Activated CD8-positive, alpha-beta T cell treated with anti-CD3 and anti-CD28 coated beads, Interleukin-2, amount 10 ng/mL, durations not matched to agents 7 days and 5 days (primary cell): ENCODE measurements at places on chromosomes 3 and 15. TPM values are rescaled to one million over a fixed set of nuclear protein-coding genes. Genes with fewer than 3 reads are reported as not detected.

- no peaks in the 10 kb centered on the region for H3K4me1 ChIP-seq
- no peak overlapping the region for H3K27ac ChIP-seq
- H3K27me3 ChIP-seq, result no peaks in the 10 kb centered on the region
- no peak for DNase-seq
- H3K36me3 ChIP-seq, result no peaks in the 10 kb centered on the region
Measured at GRCh38 chr3:173993299-173993698, 595.8 kb downstream of the NLGN1 start.

- no peaks in the 10 kb centered on the region for H3K36me3 ChIP-seq
- H3K27me3 ChIP-seq, result peaks cover 19% of the 10 kb centered on the region
- DNase-seq, result no peak
- H3K4me3 ChIP-seq, result no peak overlapping the region
- H3K27ac ChIP-seq, result no peak overlapping the region
Measured at GRCh38 chr3:64039981-64040733, 16.9 kb upstream of the PSMD6 start.

GRCh38 chr3:107985496-107985895 lies 105.3 kb downstream of the CD47 start:
- peak overlapping the region; percentile 84 for H3K27ac ChIP-seq
- peaks cover 2% of the 10 kb centered on the region for H3K36me3 ChIP-seq
- no peaks in the 10 kb centered on the region for H3K27me3 ChIP-seq
- peak overlapping the region; percentile 42 for H3K4me3 ChIP-seq

DNA sequence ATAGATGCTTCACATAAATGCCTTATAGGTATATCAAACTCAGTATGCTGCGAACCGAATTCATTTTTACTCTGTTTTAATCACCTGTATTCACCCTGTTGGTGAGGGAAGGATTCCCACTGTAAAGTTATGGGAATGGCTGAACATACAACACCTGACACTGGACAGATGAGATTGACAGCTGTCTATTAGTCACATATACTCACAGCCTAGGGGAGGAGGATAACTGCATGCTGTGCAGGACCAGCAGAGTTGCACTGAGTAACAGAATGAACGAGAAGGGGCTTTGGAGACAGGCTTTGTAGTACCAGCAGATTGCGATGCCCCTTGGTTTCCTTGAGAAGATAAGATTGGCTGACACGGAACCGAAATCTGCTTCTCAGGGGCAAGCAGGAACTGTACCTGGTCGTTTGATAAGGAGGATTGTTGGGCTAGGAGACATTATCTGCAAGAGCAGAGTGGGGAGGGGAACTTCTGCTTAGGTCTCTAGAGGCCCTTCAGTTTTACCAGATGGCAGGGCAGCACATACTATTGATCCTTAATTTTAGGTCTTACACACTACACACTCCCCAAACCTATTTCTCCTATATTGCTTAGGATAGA lies 43.5 kb upstream of the SLC22A13 start:
- H3K27me3 ChIP-seq, result no peaks in the 10 kb centered on the region
- no peaks in the 10 kb centered on the region for H3K4me1 ChIP-seq
- peaks cover 42% of the 10 kb centered on the region for H3K36me3 ChIP-seq
- H3K27ac ChIP-seq, result no peak overlapping the region
- no peak overlapping the region for H3K4me3 ChIP-seq
- no peak for DNase-seq

GRCh38 chr15:61752001-61752400 lies 308.2 kb downstream of the VPS13C start:
- peaks cover 3% of the 10 kb centered on the region for H3K27me3 ChIP-seq
- no peak overlapping the region for H3K4me3 ChIP-seq
- no peaks in the 10 kb centered on the region for H3K4me1 ChIP-seq

GRCh38 chr3:3629911-3630310 lies 169.3 kb upstream of the LRRN1 start:
- H3K4me3 ChIP-seq, result no peak overlapping the region
- H3K4me1 ChIP-seq, result no peaks in the 10 kb centered on the region
- H3K27me3 ChIP-seq, result no peaks in the 10 kb centered on the region
- no peak for DNase-seq

- H3K36me3 ChIP-seq, result no peaks in the 10 kb centered on the region
- no peak overlapping the region for H3K27ac ChIP-seq
- H3K27me3 ChIP-seq, result peaks cover 3% of the 10 kb centered on the region
- DNase-seq, result no peak
- no peak overlapping the region for H3K4me3 ChIP-seq
- H3K4me1 ChIP-seq, result no peaks in the 10 kb centered on the region
Measured at GRCh38 chr15:91975241-91975978, 121.9 kb downstream of the SLCO3A1 start.

- H3K36me3 ChIP-seq, result peaks cover 37% of the 10 kb centered on the region
- H3K27me3 ChIP-seq, result no peaks in the 10 kb centered on the region
- no peak overlapping the region for H3K27ac ChIP-seq
- no peak overlapping the region for H3K4me3 ChIP-seq
- DNase-seq, result no peak
Measured at GRCh38 chr3:171177056-171177455, 150.5 kb upstream of the SLC2A2 start.

DNA sequence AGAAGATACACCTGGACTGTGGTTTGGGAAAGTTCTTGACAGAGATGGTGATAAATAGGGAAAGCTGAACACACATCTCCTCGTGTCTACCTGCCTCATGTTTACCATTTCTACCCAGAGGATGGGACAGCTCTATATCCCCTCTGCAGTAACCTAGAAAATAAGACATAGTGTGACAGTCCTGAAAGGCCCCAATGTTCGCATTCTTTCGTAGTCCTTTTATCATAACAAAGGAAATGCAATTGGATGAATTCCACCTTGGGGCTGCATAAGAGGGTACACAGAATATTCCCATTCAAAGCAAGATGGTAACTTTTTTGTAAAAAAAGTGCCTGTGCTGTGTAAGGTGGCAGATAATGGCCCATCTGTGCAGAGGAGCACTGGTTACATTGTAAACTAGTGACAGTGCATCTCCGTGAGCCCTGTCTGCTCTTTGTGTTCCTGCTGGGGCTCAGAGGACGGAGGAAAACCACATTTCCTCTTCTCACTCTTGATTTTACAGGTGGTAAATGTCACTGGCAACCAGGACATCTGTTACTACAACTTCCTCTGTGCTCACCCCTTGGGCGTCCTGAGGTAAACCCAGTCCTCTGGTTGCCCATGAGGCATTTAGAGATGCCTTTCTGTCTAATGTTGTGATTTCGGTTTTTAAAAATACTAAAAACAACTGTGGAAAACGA lies 74.3 kb downstream of the SIDT1 start:
- peak overlapping the region; percentile 74 for H3K27ac ChIP-seq
- H3K36me3 ChIP-seq, result peaks cover 61% of the 10 kb centered on the region
- peaks cover 35% of the 10 kb centered on the region for H3K4me1 ChIP-seq
- peak overlapping the region; percentile 9 for H3K4me3 ChIP-seq
- DNase-seq, result peak; percentile 79

- H3K27ac ChIP-seq, result no peak overlapping the region
- no peak overlapping the region for H3K4me3 ChIP-seq
- peaks cover 6% of the 10 kb centered on the region for H3K4me1 ChIP-seq
- H3K27me3 ChIP-seq, result no peaks in the 10 kb centered on the region
Measured at GRCh38 chr3:16429086-16429485, 84.4 kb downstream of the RFTN1 start.

GRCh38 chr3:135853981-135854380 lies 111.5 kb upstream of the PPP2R3A start:
- H3K36me3 ChIP-seq, result no peaks in the 10 kb centered on the region
- no peaks in the 10 kb centered on the region for H3K27me3 ChIP-seq
- DNase-seq, result no peak
- H3K4me3 ChIP-seq, result no peak overlapping the region
- H3K4me1 ChIP-seq, result no peaks in the 10 kb centered on the region

- H3K36me3 ChIP-seq, result peaks cover 28% of the 10 kb centered on the region
- no peak overlapping the region for H3K27ac ChIP-seq
- DNase-seq, result no peak
- H3K4me3 ChIP-seq, result no peak overlapping the region
Measured at GRCh38 chr15:34355241-34355640, 11.8 kb downstream of the LPCAT4 start.

DNA sequence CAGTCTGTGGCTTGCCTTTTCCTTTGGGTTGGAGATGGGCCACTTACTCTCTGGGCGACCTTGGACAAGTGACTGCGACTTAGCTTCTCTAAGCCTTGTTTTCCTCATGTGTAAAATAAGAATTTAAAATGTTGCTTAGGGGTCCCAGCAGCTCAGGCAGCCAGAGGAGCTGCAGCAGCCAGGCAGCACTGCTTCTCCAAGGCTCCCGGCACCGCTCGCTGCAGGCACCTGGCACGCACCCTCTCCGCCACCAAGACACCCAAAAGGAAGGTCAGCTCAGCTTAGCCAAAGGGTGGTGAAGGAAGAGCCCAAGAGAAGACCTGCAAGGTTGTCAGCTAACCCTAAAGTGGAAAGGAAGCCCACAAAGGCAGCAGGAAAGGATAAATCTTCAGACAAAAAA lies 10.7 kb upstream of the AMOTL2 start:
- H3K4me1 ChIP-seq, result no peaks in the 10 kb centered on the region
- no peak overlapping the region for H3K4me3 ChIP-seq
- peaks cover 27% of the 10 kb centered on the region for H3K27me3 ChIP-seq

DNA sequence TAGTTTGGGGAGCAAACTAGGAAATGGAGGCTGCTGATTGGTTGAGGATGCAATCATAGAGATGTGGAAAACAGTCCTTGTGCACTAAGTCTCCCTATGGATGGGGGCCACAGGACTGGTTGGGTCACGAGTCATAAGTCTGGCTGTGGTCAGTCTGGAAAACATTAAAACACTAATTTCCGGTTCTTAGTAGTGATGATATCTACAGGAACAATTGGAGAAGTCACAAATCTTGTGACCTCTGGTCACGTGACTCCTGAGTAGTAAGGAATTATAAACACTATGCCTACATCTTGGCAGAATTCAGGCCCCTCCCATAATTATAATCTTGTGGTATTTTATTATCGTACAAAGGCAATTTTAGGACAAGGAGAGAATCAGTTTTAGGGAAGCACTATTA lies 317.3 kb upstream of the ARPP21 start:
- DNase-seq, result no peak
- H3K27ac ChIP-seq, result no peak overlapping the region
- H3K27me3 ChIP-seq, result no peaks in the 10 kb centered on the region
- no peaks in the 10 kb centered on the region for H3K36me3 ChIP-seq
- H3K4me3 ChIP-seq, result no peak overlapping the region

GRCh38 chr3:172696357-172696756 lies 14.5 kb downstream of the NCEH1 start:
- H3K27ac ChIP-seq, result no peak overlapping the region
- H3K36me3 ChIP-seq, result no peaks in the 10 kb centered on the region
- DNase-seq, result no peak
- no peak overlapping the region for H3K4me3 ChIP-seq
- H3K27me3 ChIP-seq, result no peaks in the 10 kb centered on the region

DNA sequence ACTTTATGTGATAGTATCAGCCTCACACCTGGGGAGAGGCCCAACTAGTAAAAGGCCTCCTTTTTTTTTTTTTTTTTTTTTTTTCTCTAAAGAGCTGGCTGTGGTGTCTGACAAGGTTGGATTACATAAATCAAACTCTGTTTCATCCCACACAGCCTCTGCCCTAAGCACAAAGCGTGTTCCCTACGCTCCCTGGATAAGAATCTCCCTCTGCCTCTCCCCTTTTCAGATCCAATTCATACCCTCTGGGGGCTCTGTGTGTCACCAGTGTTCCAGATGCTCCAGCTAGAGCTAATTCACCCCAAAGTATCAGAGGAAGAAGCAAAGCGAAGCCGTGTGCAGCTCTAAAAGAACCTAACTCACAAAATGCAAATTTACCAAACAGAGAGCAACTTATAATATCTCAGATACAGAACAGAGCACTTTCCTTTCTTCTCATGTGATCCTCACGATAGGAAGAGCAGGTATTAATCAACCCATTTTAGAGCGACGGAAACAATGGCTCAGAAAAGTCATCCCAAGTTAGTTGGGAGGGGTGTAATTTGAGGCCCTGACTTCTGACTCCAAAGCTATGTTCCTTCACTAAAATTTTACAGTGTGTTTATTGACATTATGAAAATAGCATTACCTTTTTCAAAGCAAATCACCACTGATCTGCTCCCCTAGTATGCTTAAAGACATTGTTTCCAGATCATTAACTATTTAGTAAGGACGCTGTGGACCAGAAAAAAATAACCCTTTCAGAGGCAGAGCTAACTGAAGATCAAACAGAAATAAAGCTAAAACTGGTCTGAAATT lies 12.4 kb downstream of the BMF start:
- no peaks in the 10 kb centered on the region for H3K27me3 ChIP-seq
- no peak for DNase-seq
- no peak overlapping the region for H3K27ac ChIP-seq
- H3K4me1 ChIP-seq, result peaks cover 84% of the 10 kb centered on the region
- no peak overlapping the region for H3K4me3 ChIP-seq
- H3K36me3 ChIP-seq, result peaks cover 3% of the 10 kb centered on the region

- H3K27ac ChIP-seq, result no peak within 1 kb of the TSS
- DNase-seq, result no peak
- H3K27me3 ChIP-seq, result peaks cover 69% of the 10 kb centered on the region
- peaks cover 13% of the 10 kb centered on the region for H3K4me1 ChIP-seq
- H3K4me3 ChIP-seq, result peak within 1 kb of the TSS; percentile 45
Measured at GRCh38 chr15:65377976-65378366, at the start of gene IGDCC3. TSS of gene IGDCC3 (minus strand) at chr15:65378002. CDS start at chr15:65377788, 214 bp downstream.

DNA sequence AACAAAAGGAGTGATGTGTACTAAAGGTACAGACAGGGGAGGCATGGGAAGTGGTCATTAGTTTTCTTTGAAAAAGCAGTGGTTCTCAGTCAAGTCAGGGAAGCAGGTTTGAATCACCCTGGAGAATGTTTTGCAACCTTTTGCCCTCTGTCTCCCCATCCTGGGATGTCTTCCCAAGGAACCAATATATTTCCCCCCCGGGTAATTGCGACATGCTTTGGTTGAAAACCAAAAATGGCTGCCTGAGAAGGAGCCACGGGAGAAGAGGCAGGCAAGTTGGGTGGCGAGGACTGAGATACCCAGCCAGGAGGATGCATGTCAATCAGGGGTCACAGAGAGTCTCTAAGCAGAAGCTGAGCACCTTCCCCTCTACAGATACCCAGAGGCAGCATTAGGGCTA lies 20.2 kb upstream of the PPP1R2 start:
- no peak overlapping the region for H3K27ac ChIP-seq

DNA sequence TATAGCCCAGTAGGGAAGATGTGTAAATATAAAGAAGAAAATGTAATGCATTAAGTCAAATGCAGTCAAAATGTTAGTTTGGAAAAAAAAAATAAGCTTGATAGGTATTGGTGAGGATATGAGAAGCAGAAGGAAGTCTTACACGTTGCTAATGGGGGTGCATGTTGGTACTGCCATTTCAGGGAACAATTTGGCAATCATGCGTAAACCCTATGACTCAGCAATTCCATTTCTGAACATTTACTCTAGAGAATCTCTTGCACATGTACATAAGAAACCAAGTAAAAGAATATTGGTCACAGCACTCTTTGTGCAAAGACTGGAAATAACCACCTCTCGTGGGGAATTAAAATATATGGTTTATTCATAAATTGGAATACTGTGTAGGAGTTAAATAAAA lies 35.5 kb upstream of the TIMP4 start:
- no peak for DNase-seq
- H3K27ac ChIP-seq, result no peak overlapping the region
- no peaks in the 10 kb centered on the region for H3K27me3 ChIP-seq
- H3K4me1 ChIP-seq, result peaks cover 30% of the 10 kb centered on the region

C3orf85 gene
- total RNA-seq, result not detected

CPN2 gene
- total RNA-seq, result not detected

ACAN gene
- total RNA-seq, result not detected

AGBL1 gene
- not detected for total RNA-seq

TBL1XR1 gene
- total RNA-seq, result 166 TPM

ASB7 gene
- total RNA-seq, result 18.5 TPM

SH2D7 gene
- 0.29 TPM for total RNA-seq

MEGF11 gene
- total RNA-seq, result not detected

ZNF197 gene
- total RNA-seq, result 15.6 TPM

PARP3 gene
- 18.8 TPM for total RNA-seq

FEZF2 gene
- not detected for total RNA-seq

SEMA6D gene
- not detected for total RNA-seq

DUOXA2 gene
- total RNA-seq, result not detected

COL6A5 gene
- total RNA-seq, result not detected

TF gene
- 0.05 TPM for total RNA-seq
